ENCODE measurements at places on chromosomes 5 and 9.

DNA sequence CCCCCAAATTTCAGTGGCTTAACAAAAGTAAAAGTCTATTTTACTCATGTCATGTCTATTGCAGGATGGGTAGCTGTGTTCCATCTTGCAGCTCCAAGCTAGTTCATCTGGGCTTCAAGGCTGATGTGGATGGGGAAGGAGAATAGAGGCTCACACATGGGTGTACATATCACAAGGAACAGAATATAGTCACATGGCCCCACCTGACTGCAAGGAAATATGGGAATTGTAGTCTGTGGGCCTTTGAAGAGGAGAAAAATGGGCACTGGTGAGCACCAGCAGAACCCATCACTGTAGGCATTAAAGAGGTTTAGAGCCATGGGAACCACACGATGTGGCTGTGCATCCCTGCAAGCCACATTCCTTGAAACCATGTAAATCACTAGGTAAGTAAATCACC is 17.9 kb upstream of the TRIO start:
- no peak for DNase-seq

DNA sequence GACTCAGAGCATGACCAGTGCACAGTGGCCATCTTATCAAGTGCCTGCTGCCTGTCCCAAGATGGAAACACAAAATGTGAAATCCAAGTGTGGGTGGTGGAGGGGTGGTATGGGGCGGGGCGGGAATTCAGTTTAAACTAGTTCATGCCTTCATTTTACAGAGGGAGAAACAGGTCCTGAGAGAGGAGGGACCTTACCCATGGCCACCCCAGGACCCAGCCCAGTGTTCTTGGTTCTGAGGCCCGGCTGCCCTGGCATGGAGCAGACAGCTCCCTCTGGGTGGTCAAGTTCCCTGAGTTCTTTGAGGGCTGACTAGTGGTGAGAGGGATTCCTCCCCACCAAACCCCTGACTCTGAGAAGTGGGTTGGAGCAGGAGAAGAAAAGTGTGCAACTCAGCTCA is 20.8 kb downstream of the KCNIP1 start:
- DNase-seq = no peak

GRCh38 chr9:1031951-1032601 is 18.1 kb upstream of the DMRT2 start:
- no peak for DNase-seq

GRCh38 chr9:88013035-88013434 is 38.7 kb upstream of the CDK20 start:
- DNase-seq = no peak

- DNase-seq = no peak
Observed at GRCh38 chr9:115777610-115778009, 376.0 kb upstream of the PAPPA start.

DNA sequence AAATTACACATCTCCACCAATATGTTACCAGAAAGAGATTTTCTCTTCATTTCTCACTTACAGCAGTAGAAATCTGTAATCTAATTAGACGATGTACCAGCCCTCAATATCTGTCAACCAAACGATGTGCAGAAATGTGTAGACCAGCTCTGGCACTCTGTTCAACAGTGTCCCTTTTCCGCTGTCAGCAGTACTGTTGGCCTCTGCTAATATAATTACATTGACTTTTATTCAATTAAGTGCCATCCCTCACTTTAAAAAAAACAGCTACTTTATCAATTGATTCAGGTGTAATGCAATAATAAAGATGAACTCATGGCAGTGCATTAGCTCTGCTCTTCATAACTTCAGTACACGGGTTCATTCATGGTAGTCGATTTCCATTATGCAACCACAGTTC is 448.4 kb downstream of the BNC2 start:
- DNase-seq = no peak
